ENCODE measurements at places on chromosomes 7 and 10.

- DNase-seq, result no peak
These were observed at the start of gene OPN4 for GRCh38 chr10:86654411-86655172. TSS of gene OPN4 (plus strand) at chr10:86654547. CDS start at chr10:86654784, 237 bp downstream.

GRCh38 chr7:27182285-27182841 is 2.7 kb downstream of the HOXA11 start:
- DNase-seq, result no peak

DNA sequence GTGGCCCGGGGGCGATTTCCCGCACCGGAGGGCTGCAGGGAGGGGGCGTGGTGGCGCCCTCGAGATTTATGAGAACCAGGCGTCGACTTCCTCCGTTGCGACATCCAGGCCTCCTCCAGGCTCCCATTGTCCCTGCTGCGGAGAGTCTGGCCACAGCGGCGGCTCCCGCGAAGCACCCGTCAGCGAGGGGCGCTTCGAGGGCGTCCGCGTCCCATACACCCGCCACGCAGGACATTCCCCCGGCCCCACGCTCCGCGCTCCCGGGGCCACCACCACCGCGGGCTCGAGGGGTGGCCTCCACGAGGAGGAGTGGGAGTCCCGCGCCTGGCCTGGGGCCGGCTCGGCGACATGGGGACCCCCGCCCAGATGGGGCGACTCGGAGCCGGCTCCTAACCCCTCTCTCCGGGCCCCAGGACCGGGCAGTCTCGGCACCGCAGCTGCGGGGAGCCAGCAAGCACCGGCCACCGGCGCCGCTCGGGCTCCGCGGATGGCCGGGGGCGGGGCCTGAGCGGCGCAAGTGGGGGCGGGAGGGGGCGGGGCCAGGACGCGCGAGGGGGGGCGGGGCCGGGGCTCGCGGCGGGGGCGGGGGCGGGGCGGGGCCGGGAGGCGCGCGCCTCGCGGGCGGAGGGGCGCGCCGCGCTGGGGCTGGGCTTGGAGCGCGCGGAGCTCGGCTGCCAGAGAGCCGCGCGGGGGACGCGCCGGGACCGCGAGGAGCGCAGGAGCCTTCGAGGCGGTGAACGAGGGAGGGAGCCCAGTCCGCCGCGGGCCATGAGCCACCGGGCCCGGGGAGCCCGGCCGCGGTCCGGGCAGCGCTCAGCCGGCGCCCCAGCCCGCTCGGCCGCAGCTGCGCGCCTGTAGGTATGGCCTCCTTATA is at the start of gene SH2B2:
Gene SH2B2 (plus strand): TSS at position 632 of the 874 bp plus-strand sequence. CDS start 13,683 bp downstream, outside the sequence.
- DNase-seq, result peak; percentile 43

DNA sequence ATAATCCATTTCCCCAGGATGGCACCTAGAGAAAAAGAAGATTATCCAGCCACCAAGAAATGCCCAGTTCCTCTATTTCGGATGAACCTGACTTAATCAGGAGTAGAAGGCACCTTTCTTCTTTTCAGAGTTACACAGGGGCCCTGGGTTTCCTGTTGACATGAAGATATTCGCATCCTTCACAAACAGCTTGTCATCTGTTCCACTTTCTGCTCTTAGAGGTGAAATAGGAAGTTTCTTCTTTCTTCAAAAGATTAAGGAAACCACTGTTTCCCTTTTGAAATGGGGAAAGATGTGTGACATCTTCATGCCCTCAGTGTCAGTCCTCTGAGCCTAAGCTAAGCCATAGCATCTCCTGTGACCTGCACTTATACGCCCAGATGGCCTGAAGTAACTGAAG is 39.1 kb upstream of the RAB18 start:
- DNase-seq, result no peak

GRCh38 chr7:53218730-53219504 is 183.5 kb downstream of the POM121L12 start:
- no peak for DNase-seq

- no peak for DNase-seq
These were observed 229.5 kb downstream of the PTPRN2 start for GRCh38 chr7:158357898-158358821.

DNA sequence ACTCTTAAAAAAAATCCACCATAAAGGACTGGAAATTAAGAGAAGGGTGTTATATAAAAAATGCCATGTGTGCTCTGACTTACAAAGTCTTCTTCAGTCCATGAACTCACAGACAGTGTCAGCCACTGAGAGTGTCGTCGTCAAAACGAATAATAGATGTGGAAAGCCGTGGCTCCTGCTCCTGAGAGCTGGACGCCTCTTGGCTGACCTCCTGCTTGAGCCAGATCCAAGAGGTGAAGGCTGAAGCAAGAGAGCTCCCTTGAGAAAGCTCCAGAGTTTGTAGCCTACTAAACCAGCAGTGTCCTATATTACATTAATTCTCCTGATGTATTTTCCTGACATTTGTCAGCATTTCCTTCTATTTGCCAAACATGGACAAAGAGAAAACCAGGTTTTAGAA is 234.3 kb upstream of the C7orf33 start:
- no peak for DNase-seq

- DNase-seq, result no peak
These were observed 356.5 kb upstream of the ZNF32 start for GRCh38 chr10:44004913-44005787.

GRCh38 chr10:23186178-23186577 is 5.9 kb upstream of the PTF1A start:
- no peak for DNase-seq

DNA sequence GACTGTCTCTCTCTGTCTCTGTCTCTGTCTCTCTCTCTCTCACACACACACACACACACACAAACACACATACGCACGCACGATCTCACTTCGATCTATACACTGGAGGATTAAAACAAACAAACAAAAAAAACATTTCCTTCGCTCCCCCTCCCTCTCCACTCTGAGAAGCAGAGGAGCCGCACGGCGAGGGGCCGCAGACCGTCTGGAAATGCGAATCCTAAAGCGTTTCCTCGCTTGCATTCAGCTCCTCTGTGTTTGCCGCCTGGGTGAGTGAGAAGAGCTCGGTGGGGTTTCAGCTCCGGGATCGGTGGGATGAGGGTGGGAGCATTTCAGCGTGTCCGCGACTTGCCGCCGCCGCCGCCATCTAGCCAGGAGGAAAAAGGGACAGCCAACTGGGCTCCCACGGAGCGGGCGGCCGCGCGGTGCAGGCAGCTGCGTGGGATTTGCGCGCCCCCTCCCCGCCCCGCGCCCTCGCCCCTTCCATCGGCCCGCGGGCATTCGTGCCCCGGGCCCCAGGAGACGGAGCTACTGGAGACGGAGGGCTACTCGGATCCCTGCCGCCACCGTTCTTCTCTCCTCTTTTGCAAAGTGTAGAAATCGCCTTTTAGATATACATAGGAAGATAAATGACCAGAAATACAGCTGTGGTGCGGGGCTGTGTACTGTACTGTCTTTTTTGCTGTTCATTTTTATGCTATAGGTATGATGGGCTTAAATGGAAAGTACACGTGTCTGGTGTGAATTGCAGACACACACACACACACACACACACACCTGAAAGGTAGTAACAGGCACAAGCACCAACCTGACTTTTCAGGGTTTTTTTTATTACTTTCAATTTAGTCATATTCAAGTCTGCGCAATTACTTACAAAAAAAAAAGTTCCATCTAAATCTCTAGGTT is 581 bp downstream of the PTPRZ1 start:
- no peak for DNase-seq

DNA sequence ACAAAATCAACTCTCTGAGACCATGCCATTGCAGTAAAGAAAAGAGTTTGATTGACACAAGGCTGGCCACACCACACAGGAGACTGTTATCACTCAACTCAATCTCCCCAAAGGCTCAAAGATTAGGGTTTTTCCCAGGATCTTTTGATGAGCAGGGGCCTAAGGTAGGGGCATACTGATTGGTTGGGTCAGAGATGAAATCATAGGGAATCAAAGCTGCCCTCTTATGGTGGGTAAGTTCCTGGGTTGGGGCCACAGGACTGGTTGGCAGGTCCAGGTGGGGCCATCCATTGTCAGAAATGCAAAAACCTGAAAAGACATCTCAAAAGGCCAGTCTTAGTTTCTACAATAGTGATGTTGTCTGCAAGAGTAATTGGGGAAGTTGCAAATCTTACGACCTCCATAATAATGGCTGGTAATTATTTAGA is 91.6 kb downstream of the AKR1D1 start:
- no peak for DNase-seq

DNA sequence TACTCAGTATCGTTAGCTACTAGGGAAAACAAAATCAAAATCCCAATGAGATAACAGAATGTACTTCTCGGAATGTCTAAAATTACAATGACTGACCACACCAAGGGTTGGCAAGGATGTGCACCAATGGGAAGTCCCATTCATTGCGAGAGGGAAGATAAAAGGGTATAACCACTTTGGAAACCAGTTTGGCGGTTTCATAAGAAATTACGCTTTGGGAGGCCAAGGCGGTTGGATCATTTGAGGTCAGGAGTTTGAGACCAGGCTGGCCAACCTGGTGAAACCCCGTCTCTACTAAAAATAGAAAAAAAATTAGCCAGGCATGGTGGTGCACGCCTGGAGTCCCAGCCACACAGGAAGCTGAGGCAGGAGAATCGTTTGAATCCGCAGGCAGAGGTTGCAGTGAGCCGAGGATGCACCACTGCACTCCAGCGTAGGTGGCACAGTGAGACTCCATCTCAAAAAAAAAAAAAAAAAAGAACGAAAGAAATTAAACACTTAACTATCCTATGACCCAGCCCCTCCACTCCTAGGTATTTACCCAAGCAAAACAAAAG is 7.6 kb downstream of the HACD1 start:
- DNase-seq, result no peak

DNA sequence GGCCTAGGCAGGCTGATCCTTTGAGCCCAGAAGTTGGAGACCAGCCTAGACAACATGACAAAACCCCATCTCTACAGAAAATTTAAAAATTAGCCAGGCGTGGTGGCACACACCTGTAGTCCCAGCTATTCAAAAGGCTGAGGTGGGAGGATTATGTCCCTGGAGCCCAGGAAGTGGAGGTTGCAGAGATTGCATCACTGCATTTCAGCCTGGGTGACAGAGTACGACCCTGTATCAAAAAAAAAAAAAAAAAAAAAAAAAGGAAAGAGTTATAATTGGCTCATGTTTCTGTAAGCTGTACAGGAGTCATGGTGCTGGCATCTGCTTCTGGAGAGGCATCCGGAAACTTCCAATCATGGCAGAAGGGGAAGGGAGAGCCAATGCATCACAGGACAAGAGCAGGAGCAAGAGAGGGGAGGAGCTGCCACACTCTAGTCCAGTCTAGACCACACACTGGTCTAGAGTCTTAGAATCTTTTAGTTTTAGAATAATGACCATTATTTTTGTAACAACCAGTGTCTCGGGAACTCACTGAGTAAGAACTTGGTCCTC is 16.8 kb downstream of the DOCK1 start:
- DNase-seq, result no peak

DNA sequence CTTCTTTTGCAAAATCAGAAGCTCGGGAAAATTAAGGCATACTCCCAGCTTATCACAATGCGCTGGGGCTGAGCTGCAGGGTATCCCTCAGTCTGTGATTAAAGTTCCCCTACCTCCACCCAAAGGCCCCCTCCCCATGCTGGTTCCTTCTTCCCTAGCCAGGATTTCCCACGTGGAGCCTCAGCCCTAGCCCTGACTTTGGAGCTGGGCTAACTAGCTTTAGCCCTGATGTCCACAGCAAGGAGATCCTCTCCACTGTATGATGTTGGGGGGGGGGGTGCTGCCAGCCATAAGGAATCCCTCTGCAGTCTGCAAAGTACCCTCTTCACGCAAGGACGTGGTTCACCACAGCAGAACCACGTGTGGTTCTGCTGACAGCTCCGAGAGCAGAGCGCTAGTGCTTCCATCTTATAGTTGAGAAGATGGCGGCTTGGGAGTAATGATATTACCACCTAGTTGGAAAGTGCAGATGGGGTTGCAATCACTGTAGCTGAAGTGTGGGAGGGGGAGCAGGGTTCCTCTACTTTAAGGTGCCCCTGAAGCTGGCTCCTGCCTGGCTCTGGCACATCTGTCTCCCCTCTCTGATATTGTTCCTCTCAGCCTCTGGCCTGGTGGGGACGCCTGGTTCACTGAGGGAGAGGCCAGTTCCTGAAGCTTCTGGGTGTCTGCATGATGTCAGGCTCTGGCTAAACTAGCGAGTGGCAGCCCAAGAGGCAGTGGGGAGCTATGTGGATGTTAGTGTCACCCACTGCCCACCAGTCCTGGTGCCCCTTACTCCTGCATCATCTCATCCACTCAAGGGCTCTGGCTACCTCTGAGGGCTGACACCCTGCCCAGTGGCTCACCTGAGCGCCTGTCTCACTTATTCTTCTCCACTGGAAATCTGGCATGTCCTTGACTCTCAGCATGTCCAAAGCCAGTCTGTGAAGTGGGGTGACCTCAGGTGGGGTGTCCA is 270.7 kb downstream of the RPS24 start:
- no peak for DNase-seq

DNA sequence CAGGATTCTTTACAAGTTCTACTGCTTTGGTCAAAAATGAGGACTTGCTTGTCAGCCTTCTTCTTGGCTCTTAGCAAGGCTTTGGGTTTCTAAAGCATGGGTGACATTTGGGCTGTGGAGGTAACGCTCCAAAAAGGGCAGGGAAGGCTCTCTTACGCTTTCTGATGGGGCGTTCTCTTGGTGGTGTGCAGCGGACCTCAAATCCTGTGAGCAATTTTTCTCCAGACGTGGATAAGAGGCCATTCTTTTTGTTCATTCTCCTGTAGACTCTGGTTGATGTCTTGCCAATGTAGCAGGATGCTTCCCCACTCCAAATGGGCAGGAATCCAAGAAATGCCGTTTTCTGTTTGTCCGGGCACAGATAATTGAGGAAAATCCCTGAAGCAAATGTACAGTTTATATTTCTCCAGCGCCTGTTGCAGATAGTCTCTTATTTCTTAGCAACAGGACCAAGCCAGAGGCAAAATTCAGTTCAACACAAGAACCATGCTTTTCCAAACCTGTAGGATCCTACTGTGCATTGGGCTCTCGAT is 138.4 kb upstream of the NFE2L3 start:
- DNase-seq, result no peak

DNA sequence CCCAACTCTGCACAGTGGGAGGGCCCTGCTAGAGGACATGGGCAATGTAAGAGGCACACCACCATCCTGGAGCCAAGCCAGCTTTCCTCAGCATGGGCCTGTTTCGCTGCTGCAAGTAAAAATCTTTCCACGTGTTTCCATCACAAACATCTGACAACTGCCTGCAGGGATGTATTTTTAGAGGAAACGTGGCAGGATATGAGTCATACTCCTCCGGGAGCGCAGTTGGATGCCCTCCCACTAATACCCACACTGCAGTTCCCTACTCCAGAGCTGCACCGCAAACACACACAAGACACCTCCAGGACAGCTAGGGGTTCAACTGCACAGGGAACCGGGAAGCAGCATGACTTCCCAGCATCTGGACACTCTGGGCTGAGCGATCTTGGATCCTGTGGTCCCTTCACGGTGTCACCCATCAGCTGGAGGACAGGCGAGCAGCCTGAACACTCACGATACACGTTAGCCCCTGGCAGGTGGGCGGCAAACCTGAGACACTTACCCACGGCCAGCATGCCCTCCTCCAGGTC is 26.1 kb downstream of the PLAC9 start:
- DNase-seq, result no peak

GRCh38 chr7:158602905-158603772 is 15.5 kb upstream of the PTPRN2 start:
- no peak for DNase-seq

GRCh38 chr7:111190804-111191203 is 99.9 kb downstream of the LRRN3 start:
- no peak for DNase-seq

GRCh38 chr7:14687777-14688176 is 214.8 kb downstream of the DGKB start:
- DNase-seq, result no peak
